ENCODE measurements at places on chromosomes 1 and 21.

DNA sequence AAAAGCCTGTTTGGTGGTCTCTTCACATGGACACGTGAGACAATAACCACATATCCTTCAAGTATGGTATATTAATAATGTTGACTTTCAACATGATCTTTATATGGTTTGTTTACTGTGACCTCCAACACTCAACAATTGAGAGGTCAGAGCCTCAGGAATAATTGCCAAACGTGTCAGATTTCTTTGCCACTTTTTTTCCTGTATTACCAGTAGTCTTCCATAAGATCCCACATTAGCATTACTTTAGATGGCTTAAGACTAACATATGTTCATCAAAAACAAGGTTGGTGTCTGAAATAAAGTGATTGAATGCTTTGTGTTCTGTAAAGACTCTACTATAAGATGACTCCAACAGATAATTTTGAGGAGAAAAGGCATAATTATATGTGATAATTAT is 118.7 kb upstream of the F3 start:
- H3K27ac ChIP-seq = no peak overlapping the region
- no peaks in the 10 kb centered on the region for H3K36me3 ChIP-seq
- H3K27me3 ChIP-seq = no peaks in the 10 kb centered on the region
- H3K4me1 ChIP-seq = peaks cover 6% of the 10 kb centered on the region

DNA sequence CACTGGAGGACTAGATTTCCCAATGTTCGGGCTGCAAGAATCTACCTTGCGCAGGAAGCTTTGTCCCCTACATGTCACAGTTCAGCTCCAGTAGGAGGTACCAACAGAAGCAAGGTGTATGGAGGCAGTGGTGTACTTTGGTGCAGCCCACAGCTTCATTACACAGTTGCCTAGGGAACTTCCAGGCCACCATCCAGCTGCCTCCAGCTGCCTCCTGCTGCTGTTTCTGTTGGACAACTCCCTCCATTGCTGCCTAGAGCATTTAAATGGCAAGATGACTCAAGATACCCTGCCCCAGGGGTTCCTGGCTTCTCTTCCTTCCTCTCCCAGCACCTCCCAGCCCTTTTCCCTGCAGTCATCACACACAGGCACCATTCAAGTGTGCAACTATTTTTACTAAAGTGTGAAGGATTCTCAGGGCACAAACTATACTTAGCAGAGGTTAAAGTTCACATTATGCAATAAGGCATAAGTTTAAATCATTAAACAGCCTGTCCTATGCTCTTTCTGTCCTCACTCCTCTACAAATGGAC is 39.0 kb upstream of the ATP1A1 start:
- peak; percentile 56 for DNase-seq
- peaks cover 32% of the 10 kb centered on the region for H3K4me1 ChIP-seq
- H3K27ac ChIP-seq = peak overlapping the region; percentile 74
- H3K4me3 ChIP-seq = no peak overlapping the region
- no peaks in the 10 kb centered on the region for H3K27me3 ChIP-seq

DNA sequence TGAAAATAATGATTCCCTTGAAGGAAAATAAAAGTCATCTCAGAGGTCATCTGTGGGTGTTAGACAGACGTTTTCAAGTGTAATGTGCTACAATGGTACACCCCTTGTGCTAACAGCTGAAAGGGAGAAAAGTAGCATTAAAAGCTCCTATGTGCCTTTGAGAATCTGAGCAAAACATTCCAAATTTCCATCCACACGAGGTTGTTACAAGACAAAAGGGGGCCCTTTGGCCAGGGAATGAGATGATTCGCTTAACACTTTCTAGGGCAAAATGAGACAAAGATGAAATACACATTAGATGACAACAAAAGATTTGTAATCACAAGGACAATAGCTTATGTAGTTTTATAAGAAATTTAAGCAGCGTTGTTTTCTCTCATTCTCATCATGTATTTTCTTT is 303.6 kb downstream of the LMX1A start:
- H3K27ac ChIP-seq = no peak overlapping the region
- no peaks in the 10 kb centered on the region for H3K36me3 ChIP-seq
- DNase-seq = no peak
- no peaks in the 10 kb centered on the region for H3K27me3 ChIP-seq

- no peak overlapping the region for H3K27ac ChIP-seq
- no peak for DNase-seq
- no peaks in the 10 kb centered on the region for H3K4me1 ChIP-seq
- no peaks in the 10 kb centered on the region for H3K36me3 ChIP-seq
- H3K27me3 ChIP-seq = peaks cover 12% of the 10 kb centered on the region
- no peak overlapping the region for H3K4me3 ChIP-seq
Measured at GRCh38 chr1:233440951-233441401, 113.5 kb downstream of the MAP3K21 start.

DNA sequence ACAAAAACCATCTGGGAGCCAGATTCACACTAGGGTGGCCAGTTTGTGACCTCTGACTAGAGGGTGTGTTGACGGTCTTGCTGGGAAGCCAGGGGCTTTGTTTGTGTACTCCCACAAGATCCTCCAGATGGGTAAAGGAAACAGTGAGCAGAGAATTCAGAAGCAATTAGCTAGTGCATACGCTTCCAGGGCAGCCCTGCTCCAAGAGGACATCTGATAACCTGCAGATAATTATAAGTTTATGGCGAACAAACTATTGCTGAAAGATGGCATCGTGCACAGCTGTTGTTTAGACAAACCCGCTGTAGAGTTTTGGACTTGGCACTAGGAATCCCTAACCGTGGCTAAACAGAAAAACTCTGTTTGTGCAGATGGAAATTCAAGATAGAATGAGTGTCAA is 326.4 kb downstream of the TGFB2 start:
- no peak overlapping the region for H3K27ac ChIP-seq
- DNase-seq = no peak
- H3K4me3 ChIP-seq = no peak overlapping the region
- H3K4me1 ChIP-seq = no peaks in the 10 kb centered on the region
- no peaks in the 10 kb centered on the region for H3K36me3 ChIP-seq

GRCh38 chr1:86992861-86993260 is 78.4 kb downstream of the HS2ST1 start:
- H3K4me1 ChIP-seq = peaks cover 8% of the 10 kb centered on the region
- no peak overlapping the region for H3K27ac ChIP-seq
- no peaks in the 10 kb centered on the region for H3K36me3 ChIP-seq
- no peak for DNase-seq
- no peak overlapping the region for H3K4me3 ChIP-seq

- no peaks in the 10 kb centered on the region for H3K4me1 ChIP-seq
- DNase-seq = no peak
- no peaks in the 10 kb centered on the region for H3K27me3 ChIP-seq
- H3K4me3 ChIP-seq = no peak overlapping the region
- H3K27ac ChIP-seq = no peak overlapping the region
Measured at GRCh38 chr1:57638239-57638638, 214.4 kb upstream of the DAB1 start.

DNA sequence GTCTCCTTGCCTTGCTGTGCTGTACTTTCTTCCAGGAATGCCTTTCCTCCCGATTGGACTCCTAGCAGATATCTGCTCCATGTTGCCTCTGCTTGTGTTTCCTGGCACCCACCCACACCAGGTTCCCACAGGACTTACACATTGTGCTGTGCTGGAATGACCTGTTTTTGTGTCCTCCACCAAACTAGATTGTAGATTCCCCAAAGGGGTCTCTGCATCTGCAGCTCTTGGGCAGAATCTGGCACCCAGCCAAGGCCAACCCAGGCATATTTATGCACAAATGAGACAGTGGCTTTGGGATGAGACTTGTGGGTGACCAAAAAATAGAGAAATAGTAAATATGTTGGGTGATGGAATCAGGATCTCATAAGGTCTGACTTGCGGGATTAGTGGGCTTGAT is 278.2 kb downstream of the RRAGC start:
- no peak for DNase-seq
- H3K4me1 ChIP-seq = no peaks in the 10 kb centered on the region
- no peak overlapping the region for H3K4me3 ChIP-seq
